ENCODE measurements at places on chromosomes 3 and 15.
A peak's percentile ranks its signal among the peaks of the same experiment; 100 is the strongest.

- no peak for DNase-seq
Measured at GRCh38 chr3:30795176-30795575, 99.3 kb downstream of the GADL1 start.

- no peak for DNase-seq
Measured at GRCh38 chr3:173725507-173725906, 328.0 kb downstream of the NLGN1 start.

DNA sequence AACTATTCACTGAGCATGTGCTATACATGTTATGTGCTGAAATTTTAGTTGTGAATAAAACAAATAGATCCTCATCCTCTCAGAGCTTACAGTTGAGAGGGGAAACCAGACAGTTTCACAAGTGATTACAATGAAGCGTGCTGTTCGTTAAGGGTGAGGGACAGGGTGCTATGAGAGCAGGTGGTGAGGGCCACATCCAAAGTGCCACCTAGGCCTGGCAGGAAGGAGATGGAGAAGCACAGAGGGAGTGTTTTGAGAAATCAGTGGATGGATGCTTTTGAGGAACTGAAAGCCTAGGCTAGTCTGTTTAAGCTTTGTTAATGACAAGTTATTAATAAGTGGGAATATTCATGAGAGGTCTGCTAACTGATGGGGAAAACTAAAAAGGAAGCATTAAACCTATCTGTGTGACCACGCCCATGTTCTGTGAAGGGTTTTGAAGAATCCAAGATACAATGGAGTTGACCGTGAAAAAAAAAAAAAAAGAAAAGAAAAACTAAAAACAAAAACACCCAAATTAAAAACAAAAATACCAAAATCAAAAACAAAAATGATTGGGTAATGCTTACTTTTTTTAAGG, 7.3 kb downstream of the MCTP2 start:
- no peak for DNase-seq

DNA sequence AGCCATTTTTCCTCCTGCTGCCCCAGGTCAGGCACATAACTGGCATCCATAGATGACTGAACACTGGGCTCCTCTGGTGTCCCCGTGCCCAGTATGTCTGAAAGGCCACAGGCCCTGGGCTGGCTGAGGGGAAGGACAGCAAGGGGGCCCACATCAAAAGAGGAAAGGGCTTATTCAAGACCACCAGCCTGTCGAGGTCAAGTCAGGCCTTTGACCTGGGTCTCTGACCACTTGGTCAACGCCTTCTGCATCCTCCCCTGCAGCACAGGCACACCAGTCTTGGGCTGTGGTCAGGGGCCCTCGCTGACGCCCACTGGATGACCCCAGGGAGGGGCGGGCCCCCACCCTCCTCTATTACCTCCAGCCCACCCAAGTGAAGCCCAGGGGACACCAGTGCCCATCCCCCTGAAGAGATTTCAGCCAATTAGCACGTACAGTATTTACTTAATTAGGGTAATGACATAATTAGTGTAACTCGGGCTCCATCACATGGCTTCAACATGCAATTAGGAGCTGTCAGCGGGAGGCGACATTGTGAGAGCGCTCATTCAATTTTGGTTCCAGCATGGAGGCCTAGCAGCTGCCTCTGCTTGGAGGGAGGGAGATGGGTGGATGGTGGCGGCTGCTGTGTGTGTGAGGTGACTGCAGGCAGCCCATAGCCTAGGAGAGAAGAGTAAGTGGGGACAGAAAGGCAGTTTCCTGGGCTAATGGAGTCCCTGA, 13.5 kb upstream of the DNAH1 start:
- no peak for DNase-seq

- peak; percentile 65 for DNase-seq
Measured at GRCh38 chr15:75195122-75195765, 6.4 kb upstream of the C15orf39 start.

- DNase-seq, result no peak
Measured at GRCh38 chr3:78659386-78659987, 1108.3 kb downstream of the ROBO1 start.

GRCh38 chr15:91316126-91316525, 216.1 kb downstream of the SV2B start:
- no peak for DNase-seq

GRCh38 chr3:127074900-127075360, 92.0 kb downstream of the PLXNA1 start:
- DNase-seq, result peak; percentile 54

DNA sequence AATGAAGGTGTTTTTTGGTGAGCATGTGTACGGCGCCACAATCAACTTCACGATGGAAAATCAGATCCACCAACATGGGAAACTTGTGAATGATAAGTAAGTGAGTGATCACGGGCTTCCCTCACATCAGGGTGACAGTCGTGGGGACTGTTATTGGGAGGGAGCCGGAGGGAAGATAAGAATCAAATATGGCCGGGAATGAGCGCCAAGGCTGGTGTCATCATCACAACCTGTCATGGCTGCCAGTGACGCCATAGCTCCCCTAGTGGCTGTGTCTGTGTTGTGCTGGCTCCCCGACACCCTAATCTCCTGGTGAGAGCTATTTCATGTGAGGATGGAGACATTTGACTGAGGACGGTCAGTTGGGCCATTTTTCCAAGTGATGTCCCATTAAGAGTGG, 168.5 kb downstream of the SV2B start:
- DNase-seq, result peak; percentile 46

Data from WERI-Rb-1 (cell line).